ENCODE measurements at places on chromosomes 13 and 19. TPM values are rescaled to one million over a fixed set of nuclear protein-coding genes. Genes with fewer than 3 reads are reported as not detected.

ZNF560 gene
- total RNA-seq: 0.16 TPM

CCDC70 gene
- not detected for total RNA-seq

DCUN1D2 gene
- 8.3 TPM for total RNA-seq

DNAJC15 gene
- total RNA-seq: 18.7 TPM

PEPD gene
- 65.0 TPM for total RNA-seq

SYNGR4 gene
- total RNA-seq: not detected

RYR1 gene
- under 0.01 TPM for total RNA-seq

TICAM1 gene
- 3.2 TPM for total RNA-seq

RASAL3 gene
- not detected for total RNA-seq

FGF14 gene
- 1.4 TPM for total RNA-seq

Measured in fibroblast of the aortic adventitia (primary cell).